ENCODE measurements at places on chromosomes 2 and 18. TPM values are rescaled to one million over a fixed set of nuclear protein-coding genes. Genes with fewer than 3 reads are reported as not detected.

DNA sequence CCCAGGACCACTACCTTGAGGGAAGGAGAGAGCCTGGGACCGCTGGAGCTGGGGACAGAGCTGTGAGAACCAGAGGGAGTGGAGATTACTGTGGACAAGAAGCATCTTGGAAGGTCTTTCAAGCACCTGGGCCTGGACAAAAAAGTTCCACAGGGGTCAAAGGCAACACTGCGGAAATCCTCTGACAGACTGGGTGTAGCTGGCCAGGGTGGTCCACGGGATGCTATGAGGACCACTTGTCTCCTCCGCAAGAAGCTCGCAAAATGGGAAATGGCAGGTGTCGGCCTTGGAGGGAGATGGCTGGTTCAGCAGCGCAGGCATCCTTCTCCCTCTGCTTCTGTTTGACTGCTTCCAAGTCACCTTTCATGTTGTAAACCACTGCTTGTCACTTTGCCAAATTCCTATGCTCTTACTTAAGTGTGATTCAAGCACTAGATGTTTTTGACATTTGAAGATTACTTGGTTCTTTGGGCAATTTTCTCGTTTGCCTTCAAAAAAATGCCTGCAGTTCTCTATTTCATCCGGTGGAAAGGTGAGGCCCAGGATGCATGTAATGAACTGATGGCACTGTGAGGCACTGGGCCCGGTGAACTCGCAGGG is 27.7 kb downstream of the KLHL29 start:
- peaks cover 5% of the 10 kb centered on the region for H3K4me1 ChIP-seq
- no peak overlapping the region for H3K27ac ChIP-seq
- no peaks in the 10 kb centered on the region for H3K36me3 ChIP-seq
- no peak overlapping the region for H3K4me3 ChIP-seq
- no peak for DNase-seq

DNA sequence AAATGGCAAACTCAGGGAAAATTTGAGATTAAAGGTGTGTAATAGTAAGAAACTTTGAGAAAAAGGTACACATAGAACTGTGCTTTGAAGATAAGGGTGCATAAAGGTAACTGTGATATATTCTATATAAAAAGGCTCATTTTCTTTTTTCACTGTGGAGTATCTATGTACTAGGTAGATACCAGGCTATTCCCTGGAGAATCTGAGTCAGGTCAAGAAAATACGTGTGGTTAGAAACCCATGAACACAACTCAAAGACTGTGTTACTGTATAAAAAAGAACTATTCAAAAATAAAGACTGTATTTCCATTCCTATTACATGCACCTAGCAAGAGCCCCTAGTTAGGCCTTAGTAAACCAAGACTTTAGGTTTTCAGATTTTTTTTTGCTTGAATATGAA is 100.1 kb upstream of the GRB14 start:
- no peak overlapping the region for H3K27ac ChIP-seq
- H3K4me1 ChIP-seq, result no peaks in the 10 kb centered on the region
- no peaks in the 10 kb centered on the region for H3K36me3 ChIP-seq
- no peak for DNase-seq

DNA sequence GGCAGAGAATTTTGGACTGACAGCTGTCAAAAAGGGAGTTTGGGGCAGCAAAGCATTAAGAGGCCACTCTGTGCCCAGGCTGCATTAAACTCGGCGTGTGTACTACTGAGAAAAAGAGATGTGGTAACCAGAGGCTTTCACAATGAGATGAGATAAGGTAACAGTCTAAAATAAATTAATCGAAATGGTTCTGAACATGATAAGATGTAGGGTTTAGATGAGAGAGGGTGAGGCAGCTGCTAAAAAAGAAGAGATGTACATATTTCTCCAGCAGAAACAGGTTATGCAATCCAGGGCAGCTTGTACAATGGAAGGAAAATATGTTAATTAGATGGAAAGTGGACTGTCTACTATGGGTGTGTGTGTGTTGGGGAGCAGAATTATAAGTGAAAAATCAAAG is 39.2 kb upstream of the ACTR3 start:
- no peaks in the 10 kb centered on the region for H3K27me3 ChIP-seq
- peaks cover 28% of the 10 kb centered on the region for H3K36me3 ChIP-seq

The PLGLB2 gene
- 5.7 TPM for total RNA-seq
